ENCODE measurements at places on chromosomes 7 and 10.

DNA sequence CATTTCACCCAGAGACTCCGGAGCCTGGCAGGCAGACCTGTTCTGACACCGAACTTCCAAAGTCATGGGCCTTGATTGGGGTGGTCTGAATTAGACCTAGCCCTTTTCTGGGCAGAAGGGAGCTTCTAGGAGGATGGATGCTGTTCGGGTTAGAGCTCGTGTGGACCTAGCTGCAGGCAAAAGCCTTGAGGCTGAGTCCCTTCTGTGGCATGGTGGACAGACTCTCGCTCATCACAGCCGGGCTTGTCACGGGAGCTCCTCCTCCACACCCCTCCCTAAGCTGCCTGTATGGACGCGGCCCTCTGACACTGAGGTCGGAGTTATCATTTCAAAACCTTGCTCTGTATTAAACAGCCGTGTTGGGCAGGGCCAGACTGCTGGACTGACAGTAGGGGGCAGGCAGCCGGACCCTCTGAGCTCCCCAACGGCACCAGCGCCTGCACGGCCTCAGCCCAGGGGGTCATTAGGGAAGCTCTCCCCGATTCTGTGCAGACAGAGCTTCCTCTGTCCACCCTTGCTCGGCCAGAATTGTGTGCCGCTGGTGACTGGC lies 2.2 kb downstream of the IRF5 start:
- DNase-seq = no peak

DNA sequence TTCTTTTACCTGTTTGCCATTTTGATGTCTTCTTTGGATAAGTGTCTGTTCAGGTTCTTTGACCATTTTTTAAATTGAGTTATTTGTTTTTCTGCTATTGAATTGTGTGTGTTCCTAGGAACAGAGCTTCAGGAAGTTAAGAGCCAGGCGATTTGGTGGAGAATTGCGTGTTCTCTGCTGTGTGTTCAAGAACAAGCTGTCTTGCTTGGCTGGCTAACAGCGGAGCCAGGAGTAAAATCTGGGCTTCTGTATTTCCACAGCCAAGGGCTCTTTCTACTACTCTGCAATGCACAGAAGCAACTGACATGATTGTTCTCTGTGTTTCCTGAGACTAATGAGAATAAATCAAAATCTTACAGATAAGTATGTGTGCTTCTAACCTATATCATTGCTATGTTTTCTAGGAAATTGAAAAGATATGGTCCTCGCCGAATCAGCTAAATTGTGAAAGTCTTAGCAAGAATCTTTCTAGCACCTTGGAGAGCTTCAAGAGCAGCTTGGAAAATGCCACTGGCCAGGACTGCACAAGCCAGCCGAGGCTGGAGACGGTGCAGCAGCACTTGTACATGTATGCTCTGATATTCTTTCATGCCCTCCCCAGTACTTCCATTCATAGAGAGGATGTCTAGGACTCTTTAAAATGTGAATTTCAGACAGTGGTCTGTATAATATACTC lies 124.2 kb downstream of the ABCA13 start:
- peak; percentile 8 for DNase-seq

- no peak for DNase-seq
Observed at GRCh38 chr7:81165070-81165469, 246.2 kb upstream of the SEMA3C start.

DNA sequence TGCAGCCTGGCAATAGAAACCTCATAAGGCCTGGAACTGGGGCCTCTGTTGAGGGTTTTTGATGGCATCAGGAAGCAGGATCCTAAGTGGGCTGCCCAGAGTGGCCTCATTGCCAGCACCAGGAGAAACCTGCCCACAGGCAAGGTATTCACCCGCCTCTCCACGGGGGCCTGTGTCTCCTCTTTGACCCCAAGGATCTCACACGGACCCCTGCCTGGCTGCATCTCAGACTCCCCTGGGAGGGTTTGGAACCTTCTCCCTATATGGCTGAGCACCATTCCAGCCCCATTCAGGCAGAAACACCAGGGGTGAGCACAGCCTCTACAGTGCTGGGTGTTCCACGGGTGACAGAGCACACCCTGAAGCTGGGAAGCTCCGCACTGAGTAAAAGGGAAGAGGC lies 14.6 kb upstream of the C10orf71 start:
- no peak for DNase-seq

DNA sequence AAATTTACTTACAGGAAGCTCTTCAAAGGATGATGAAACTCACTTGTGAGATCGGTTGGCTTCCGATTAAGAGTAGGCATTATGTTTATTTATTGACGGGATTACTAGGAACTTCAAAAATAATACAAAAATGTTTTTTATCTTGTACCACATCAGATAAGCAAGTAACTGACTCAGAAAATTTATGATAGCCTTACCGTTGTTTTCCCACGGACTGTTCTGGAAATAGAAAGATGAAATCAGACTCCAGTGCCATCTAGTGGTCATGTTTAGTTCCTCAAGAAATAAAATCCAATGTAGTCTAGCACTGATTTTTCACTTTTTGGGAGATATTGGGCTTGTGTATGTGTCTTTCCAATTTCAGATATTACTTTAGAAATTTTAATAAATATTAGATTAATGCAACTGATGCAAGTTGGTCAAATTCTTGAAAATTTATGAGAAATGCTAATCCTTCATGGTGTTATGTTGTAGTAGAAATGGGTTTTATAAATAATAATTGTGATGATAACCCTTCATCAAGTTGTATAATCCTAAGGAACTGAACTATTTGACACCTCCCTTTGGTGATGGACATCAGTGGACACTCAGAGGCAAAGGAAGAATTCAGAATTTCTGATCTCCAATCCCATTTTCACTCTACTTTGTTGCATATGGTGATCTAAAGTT lies 168.8 kb downstream of the TMEM26 start:
- peak; percentile 50 for DNase-seq

DNA sequence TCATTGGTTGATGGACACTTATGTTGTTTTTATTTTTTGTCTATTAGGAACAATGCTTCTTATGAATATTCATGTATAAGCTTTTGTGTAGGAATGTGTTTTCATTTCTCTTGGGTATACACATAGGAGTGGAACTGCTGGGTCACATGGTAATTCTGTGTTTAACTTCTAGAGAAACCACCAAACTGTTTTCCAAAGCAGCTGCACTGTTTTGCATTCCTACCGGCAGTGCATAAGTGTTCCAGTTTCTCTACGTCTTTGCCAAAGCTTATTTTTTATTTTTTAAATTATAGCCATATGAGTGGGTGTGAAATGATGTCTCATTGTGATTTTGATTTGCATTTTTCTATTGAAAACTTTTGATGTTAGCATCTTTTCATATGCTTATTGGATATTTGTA lies 51.3 kb downstream of the ADK start:
- DNase-seq = no peak

GRCh38 chr10:129836253-129836652 lies 127.8 kb downstream of the EBF3 start:
- DNase-seq = no peak
